ENCODE measurements at places on chromosomes 16 and 17.

DNA sequence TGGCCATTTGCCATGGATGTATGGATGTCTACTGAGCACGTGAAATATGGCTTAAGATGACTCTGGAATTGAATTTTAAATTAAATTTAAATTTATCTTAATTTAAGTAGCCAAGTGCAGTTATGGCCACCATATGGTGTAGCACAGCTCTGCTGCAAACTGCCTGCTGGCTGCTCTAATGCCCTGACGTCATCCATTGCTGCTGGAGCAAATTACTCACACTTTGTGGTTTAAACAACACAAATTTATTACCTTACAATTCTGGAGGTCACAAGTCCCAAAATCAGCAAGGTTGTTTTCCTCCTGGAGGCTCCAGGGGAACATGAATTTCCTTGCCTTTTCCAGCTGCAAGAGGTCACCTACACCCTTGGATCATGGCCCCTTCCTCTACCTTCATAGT, 679.3 kb upstream of the EEF2KMT start:
- DNase-seq, result no peak

- DNase-seq, result no peak
Measured at GRCh38 chr17:74775409-74776043, 619 bp downstream of the NAT9 start.

DNA sequence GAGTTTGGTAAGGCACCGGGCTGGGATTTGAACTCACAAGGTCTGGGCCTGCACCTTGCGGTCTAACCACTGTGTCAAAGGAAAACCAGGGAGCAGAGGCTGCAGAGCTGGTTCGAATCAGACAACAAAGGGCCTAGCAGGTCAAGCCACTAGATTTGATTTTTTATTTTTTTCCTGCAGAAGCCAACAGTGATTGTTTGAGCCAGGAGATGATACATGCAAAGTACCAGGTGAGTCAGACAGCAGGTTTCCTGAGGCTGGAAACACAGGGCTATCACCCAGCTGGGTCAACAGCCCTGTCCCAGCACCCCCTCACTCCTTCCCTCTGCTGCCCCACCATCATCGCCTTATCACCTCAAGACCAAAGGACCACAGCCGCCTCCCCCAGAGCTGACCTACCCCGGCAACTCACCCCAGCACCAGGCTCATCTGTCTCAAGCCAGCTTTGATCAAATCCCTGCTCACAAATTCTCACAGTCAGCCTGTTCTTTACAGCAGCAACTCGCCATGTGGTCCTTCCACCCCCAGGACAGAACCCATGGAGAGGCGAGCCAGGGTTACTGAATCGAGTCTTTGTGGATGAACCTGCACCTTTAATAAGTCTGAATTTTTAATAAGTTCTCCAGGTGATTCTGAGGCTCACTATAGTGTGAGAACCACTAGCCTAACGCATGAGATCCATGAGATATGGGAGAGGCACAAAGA, 13.0 kb upstream of the KRT19 start:
- DNase-seq, result no peak

GRCh38 chr16:57479205-57479975, 6.9 kb downstream of the DOK4 start:
- DNase-seq, result no peak

Measured in amniotic stem cell (primary cell).